Left renal cortex interstitium (tissue), 4 donors: ENCODE measurements at places on chromosomes 4 and X. TPM values are rescaled to one million over a fixed set of nuclear protein-coding genes. Genes with fewer than 3 reads are reported as not detected.

- DNase-seq, result no peak
Observed at GRCh38 chrX:65976161-65976560, 63.7 kb downstream of the VSIG4 start.

DNA sequence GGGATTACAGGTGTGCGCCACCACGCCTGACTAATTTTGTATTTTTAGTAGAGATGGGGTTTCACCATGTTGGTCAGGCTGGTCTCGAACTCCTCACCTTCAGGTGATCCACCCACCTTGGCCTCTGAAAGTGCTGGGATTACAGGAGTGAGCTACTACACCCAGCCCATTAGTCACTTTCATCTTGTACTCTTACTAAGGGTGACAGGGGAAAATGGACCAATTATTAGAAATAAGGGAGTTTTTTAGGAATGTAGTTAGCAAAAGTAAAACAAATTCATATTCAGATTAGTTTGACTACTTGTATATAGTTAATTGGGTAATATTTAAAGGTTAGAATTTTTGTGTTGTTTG is 26.1 kb downstream of the SMARCA5 start:
- no peak for DNase-seq

GRCh38 chr4:118734491-118735205 is 49.5 kb downstream of the METTL14 start:
- no peak for DNase-seq

Gene ATOH1
- polyA plus RNA-seq, result not detected

DNA sequence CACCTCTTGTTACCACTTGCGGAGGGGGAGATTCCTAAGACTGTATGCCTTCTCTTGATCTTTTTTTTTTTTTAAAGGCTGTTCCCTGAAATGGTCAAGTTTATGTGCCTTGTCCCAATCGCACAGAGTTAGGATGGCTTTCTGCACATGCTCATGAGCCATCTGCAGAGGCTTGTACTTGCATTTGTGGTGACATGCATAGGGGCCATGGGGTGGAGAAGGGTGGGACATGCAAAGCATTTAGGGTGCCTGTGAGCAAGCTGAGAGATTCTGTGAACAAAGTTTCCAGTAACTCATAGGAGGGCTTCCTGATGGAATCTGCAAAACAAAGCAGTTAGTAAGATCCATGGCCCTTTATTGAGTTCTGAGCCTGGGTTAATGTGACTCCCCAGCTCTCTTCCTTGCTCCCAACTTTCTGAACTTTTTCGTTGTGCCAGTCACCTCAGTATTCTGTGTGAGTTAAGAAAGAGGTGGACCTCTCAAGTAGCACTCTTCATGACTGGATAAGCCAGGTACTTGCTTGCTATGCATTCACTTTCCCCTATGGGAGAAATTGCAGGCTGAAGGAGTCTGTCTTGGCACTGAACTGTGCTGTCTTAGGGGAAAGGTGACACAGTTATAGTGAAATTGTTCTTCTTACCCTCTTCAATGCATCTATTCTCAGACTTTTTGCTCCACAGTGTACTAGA is 37.9 kb upstream of the DHX15 start:
- no peak for DNase-seq
